ENCODE measurements at places on chromosomes 2 and 18.

GRCh38 chr2:72275084-72275483 lies 127.4 kb upstream of the CYP26B1 start:
- DNase-seq, result no peak

DNA sequence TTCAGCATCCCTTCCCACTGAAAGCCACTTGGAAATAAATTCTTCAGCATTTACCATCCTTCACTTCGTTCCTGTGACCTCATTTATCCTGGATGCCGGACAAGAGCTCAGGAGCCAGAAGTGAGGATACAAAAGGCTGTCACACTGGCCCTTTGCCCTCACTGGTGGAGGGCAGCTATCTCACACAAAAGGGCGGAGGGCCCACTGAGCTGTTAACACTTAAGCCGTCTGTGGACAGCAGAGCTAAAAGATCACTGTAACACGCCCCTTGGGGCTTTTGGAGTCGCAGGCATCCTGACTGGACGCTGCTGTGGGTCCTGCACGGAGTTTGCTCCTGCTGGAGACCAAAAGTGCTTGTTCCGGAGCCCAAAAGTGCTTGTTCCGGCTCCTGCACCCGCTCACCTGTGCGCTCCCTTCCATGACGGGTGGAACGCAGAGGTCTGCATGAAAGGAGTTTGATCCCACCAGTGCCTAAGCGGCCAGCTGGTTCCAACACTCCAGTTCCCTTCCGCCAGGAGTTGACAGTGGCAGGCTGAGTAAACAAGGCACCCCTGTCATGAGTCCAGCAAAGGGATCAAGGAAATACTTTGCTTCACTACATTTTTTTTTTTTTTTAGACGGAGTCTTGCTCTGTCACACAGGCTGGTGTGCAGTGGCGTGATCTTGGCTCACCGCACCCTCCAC lies 572.0 kb upstream of the LINC00305 start:
- DNase-seq, result no peak

GRCh38 chr2:75424936-75425619 lies 135.7 kb downstream of the EVA1A start:
- no peak for DNase-seq

DNA sequence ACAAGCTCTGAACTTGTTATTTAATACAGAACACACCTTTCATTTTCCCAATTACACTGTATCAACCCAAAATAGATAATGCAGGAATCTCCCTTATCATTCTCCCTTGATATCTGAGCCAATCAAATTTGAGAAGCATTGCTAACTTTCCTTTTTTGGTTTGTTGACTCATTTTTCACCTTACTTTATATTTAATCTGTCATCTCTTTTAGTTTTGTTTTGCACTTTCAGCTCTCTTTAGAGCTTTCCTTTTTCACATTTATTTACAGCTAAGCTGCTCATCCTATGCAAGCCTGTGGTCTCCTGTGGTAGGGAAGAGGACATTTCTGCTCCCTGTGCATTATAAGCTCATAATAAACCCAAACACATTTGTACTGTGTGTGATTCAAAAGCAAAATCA lies 50.1 kb downstream of the ITGAV start:
- DNase-seq, result no peak

- no peak for DNase-seq
These were observed 177.8 kb upstream of the RGPD4 start for GRCh38 chr2:107648781-107649404.

DNA sequence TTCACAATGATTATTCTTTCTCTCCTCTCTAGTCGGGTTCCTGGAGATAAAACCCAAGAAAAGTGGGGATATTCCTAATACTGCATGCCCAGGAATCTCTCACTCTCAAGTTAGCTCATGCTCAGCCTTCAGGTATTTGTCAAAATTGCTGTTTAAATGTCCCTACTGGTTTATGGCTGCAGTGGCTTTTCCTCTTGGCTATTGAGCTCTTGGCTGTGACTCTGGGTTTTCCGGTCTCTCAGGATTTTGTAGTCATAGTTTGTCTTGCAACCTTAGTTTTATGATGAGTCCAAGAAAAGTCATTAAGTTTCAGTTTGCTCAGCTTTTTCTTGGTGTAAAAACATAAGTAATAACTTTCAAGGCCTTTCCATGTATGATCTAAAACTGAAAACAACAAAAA lies 820.7 kb upstream of the HS6ST1 start:
- DNase-seq, result no peak

GRCh38 chr2:46849046-46849715 lies 66.4 kb downstream of the MCFD2 start:
- no peak for DNase-seq

DNA sequence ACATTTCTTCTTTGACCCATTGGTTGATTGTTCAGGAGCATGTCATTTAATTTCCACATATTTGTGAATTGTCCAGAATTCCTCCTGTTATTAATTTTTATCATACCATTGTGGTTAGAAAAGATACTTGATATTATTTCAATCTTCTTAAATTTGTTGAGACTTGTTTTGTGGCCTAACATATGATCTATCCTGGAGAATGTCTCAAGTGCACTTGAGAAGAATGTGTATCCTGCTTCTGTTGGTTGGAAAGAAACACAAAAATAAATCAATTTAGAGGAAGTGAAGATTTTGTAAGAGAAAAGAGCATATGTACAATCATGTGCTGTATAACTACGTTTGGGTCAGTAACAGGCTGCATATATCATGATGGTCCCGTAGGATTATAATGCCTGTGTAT lies 118.6 kb upstream of the CDC42EP3 start:
- no peak for DNase-seq

DNA sequence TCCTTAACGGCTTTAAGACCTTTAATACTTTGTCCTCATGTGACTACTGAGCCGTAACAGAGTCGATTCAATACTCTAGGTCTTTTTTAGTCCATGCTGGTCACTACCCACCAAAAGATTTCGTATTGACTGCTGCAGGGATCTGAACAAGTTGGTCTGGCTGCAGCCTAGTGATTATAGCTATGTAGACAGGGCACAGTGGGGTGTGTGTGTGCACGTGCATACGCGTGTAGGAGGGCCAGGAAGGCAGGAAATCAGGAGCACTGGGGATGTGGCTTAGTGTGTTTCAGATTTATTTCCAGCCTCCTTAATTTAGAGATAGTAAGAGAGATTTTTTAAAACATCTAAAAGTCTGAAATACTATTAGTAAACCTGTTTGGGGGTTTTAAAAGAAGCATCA lies 161.4 kb downstream of the MYO3B start:
- no peak for DNase-seq

DNA sequence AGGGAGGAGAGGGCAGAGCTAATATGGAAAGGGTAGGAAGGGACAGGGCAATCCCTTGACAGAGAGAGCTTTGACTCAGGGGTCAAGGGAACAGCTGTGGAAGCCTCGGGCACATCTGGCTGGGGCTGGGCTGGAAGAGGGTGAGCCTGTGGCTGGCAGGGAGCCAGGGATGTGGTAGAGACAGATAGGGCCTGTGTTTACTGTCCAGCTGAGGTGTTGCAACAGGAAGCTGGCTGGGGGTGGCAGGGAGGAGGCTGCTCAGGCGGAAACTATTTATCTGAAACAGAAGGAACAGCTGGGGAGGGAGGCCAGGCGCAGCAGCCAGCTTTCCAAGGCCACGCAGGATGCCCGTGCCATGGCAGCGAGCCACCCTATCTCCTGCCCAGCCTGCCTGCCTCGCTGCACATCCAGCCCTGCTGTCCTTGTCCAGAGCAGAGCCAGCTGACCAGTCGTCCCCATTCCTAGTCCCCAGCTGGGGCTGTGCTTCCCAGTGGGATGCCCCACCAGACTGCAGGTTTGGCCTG lies 264.7 kb downstream of the CYP26B1 start:
- no peak for DNase-seq

DNA sequence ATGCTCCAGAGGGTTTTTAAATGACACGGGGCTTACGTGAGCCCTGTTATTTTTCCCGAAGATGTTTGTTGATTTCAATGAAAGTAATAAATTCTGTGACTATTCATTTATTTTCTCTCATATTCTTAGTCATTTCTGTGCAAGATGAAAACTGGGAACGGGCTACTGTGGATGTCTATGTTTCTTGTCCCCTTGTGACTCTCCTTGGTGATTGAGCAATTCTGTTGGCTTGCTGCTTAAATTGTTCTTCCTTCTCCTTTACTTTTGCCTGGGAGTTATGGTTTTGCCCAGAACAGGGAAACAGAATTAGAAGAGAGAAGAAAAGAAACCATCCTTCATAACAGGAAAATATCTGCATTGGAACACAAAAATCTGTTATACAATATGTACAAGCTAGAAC lies 508.2 kb upstream of the DSEL start:
- no peak for DNase-seq

- no peak for DNase-seq
These were observed 34.1 kb downstream of the TRABD2A start for GRCh38 chr2:84846741-84847142.

DNA sequence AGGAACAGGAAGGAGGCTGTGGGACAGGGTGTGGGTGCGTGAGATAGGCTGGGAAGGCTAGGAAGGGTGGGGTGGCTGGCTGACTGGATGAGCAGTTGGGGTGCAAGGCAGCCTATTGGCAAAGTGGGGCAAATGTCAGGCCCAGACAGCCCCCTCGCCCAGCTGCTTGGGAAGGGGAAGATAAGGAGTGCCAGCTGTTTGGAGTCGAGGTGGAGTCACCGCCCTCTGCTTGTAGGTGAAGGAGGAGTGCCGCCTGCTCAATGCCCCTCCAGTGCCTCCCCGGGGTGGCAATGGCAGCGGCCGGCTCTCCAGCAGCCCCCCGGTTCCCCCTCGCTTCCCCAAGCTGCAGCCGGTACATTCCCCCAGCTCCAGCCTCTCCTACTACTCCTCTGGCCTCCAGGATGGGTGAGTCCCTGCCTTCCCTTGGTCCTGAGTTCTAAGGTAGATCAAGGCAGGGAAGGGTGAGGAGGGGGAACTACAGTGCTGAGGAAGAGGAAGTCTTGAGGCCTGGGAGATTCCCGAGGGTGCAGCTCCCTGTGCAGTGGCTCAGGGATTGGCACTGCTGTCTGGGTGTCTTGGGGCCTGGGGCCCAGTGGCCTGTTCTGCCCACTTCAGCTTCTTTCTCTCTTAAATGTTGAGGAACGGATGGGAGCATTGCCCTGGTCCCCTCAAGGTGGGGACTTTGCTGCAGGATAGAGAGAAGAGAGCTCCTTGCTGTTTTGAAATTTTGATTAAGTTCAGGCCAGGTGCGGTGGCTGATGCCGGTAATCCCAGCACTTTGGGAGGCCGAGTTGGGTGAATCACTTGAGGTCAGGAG lies 13.3 kb downstream of the GAREM2 start:
- no peak for DNase-seq

DNA sequence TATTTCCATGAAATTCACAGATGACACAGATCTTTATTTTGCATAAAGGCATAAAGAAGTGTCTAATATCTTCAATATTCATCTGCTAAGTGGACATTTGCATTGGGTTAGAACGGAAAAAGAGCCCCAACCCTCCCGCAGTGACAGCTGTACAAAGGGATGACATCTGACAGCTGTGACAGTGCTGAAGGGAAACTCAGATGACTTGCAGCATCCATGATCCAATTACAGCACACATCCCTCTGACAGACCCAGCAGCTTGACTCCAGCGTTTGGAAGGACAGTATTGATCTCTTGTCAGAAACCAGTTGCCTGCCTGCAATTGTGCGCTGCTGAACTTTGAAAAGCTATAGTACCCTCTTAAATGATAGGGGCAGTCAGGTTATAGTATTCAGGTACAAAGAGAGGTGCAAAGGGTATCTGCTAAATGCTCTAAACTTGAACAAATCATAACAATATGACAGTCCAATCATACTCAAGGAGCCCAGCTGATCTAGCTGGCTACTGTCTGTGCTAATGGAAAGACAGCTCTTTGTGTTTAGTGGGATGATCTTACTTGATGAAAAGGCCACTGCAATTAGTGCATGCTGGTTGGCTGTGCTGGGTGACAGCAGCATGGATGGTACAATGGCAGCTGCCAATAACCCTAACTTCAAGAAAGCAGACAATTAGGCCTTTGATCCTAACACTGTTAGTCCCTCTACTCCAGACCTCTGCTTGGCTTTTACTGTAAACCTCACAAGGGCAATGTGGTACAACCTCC lies 599.2 kb downstream of the NR4A2 start:
- no peak for DNase-seq

- DNase-seq, result no peak
These were observed 169.1 kb upstream of the KLF7 start for GRCh38 chr2:207334624-207335371.
